Activated naive CD4-positive, alpha-beta T cell treated with anti-CD3 and anti-CD28 coated beads for 36 hours (primary cell): ENCODE measurements at places on chromosomes 4 and X. TPM values are rescaled to one million over a fixed set of nuclear protein-coding genes. Genes with fewer than 3 reads are reported as not detected.

DNA sequence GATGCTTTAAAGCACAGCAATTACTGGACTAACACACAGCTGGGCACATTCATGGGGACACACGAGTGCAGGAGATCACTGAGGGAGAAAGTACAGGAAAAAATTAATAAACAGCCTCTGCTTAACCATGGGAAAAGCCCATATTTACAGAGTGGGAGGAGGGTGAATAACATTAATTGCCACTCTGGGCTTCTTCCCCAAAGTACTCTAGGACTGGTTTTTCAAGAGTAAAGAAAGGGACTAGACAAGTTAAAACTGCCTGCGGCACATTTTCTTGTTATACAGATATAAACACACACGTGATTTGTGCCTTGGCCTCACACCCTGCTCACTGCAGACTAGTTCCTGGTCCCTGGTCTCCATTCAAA is 179.7 kb upstream of the TET2 start:
- peak; percentile 17 for DNase-seq
- H3K4me1 ChIP-seq = peaks cover 12% of the 10 kb centered on the region
- no peaks in the 10 kb centered on the region for H3K36me3 ChIP-seq
- peak overlapping the region; percentile 82 for H3K27ac ChIP-seq

DNA sequence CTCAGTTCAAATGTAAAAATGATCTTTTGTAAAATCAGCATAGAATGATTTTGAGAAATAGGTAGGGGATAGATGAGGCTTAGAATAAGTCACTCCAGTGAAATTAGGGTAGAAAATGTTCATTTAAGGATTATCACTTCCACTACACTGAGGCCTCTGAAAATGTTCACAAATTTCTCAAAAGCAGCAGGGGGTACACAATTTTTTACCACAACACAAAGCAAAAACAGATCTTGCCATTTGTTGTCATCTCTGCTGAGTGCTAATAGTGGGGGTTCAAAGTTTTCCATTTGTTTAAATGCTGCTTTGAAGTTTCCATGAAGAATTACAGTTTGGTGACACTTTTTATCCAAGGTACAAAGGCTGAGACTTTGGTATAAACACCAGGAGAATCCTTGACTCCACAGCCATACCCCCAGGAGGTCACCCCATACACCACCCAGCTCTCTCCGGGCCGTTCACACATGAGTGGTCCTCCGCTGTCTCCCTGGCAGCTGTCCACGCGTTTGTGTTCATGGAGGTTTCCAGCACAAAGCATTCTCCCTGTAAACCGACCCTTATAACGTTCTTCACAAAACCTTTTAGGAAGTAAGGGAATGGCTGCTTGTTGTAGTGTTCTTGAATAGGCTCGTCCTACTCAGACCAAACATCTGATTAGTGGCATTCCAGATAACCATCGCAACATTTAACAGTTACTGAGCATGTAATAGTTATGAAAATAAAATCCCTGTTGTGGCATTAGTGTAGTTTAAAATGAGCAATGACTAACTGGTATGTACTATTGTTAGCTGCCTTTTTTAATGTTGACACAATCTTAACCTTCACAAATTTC is 71.0 kb downstream of the PRSS12 start:
- H3K36me3 ChIP-seq = peaks cover 40% of the 10 kb centered on the region
- DNase-seq = no peak
- H3K27ac ChIP-seq = peak overlapping the region; percentile 43
- no peaks in the 10 kb centered on the region for H3K27me3 ChIP-seq
- H3K4me1 ChIP-seq = peaks cover 22% of the 10 kb centered on the region

DNA sequence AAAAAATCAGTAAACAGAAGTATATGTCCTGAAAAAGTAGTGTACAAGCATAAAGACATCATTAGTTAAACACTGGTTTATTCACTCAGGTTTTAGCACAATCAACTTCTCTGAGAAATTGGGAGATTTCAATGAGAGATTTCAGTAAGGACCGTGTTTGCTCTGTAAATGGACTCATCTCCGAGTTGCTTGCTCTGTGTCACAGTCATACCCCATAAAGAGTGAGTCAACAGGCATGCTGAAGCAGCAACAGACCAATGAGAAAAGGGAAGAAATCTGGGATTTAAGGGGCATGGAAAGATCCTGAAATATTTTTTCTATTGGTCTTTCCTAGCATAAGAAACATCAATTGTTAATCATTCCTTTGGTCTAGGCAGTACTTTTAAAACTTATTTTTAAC is 4.7 kb downstream of the GLUD2 start:
- no peak overlapping the region for H3K27ac ChIP-seq
- no peaks in the 10 kb centered on the region for H3K4me1 ChIP-seq
- H3K36me3 ChIP-seq = no peaks in the 10 kb centered on the region

DNA sequence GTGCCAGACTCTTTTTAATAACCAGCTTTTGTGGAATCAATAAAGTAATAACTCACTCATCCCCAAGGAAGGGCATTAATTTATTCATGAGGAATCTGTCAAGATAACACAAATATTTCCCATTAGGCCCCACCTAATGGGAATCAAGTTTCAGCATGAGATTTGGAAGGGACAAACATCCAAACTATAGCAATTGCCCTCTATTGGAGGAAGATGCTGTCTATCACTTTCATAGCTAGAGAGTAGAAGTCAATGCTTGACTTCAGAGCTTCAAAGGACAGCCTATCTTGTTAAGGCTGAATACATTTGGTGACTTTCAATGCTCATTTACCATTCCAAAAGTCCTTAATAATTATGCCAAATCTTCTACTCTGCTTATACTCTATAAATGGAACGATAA is 84.9 kb upstream of the ATOH1 start:
- no peaks in the 10 kb centered on the region for H3K36me3 ChIP-seq
- no peaks in the 10 kb centered on the region for H3K27me3 ChIP-seq
- H3K27ac ChIP-seq = no peak overlapping the region
- no peak overlapping the region for H3K4me3 ChIP-seq

DNA sequence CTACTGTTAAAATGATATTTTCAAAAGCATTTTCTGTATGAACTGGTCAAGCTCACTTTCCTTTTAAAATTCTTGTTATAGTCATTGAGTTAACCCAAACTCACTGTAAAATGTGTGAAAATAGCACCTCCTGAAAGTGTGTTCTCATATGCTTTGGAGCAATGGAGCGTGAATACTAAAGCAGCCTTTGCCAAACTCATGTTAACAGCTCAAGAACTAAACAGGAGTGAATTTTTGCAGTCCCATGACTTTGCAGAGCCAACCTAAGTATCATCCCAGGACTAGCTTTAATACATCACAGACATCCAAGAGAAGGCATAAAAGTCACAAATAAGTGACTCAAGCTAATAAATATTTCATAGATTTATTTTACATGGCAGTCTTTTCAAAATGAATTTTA is 2.3 kb downstream of the AMMECR1 start:
- no peak overlapping the region for H3K4me3 ChIP-seq
- no peaks in the 10 kb centered on the region for H3K27me3 ChIP-seq
- H3K4me1 ChIP-seq = peaks cover 43% of the 10 kb centered on the region
- peaks cover 1% of the 10 kb centered on the region for H3K36me3 ChIP-seq

GRCh38 chr4:185810746-185811508 is 1.1 kb downstream of the SORBS2 start:
- H3K36me3 ChIP-seq = no peaks in the 10 kb centered on the region
- peaks cover 10% of the 10 kb centered on the region for H3K27me3 ChIP-seq

GRCh38 chr4:14837860-14838259 is 164.4 kb upstream of the CPEB2 start:
- DNase-seq = no peak
- H3K27me3 ChIP-seq = peaks cover 4% of the 10 kb centered on the region
- no peak overlapping the region for H3K27ac ChIP-seq
- H3K4me3 ChIP-seq = no peak overlapping the region
- H3K4me1 ChIP-seq = peaks cover 5% of the 10 kb centered on the region
- H3K36me3 ChIP-seq = no peaks in the 10 kb centered on the region

DNA sequence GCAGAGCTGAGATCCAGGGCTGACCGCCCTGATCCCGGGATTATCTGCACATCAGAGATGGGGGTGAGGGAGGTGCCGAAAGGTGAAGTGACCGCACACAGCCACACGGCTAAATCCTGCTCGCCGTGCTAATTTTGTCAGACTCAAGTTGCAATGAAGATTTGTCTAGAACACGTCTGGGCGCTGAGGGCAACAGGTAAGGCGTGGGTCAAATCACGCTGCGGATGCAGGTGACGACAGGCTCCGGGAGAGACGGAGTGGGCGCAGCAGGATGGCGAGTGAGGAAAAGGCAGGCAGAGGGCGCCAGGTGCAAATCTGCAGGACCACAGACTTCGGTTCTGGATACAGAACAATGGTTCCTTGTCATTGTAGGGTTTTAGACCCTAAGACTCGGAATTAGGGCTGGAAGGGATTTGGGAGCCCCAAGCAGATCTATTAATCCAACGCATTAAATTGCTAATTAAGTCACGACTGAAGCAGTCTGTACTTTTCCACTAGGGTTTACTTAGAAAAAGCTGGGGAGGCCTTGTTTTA is 1.9 kb upstream of the TBC1D14 start:
- peaks cover 4% of the 10 kb centered on the region for H3K36me3 ChIP-seq
- peak; percentile 68 for DNase-seq
- peaks cover 3% of the 10 kb centered on the region for H3K27me3 ChIP-seq
- H3K4me3 ChIP-seq = no peak overlapping the region
- no peak overlapping the region for H3K27ac ChIP-seq
- peaks cover 45% of the 10 kb centered on the region for H3K4me1 ChIP-seq

DNA sequence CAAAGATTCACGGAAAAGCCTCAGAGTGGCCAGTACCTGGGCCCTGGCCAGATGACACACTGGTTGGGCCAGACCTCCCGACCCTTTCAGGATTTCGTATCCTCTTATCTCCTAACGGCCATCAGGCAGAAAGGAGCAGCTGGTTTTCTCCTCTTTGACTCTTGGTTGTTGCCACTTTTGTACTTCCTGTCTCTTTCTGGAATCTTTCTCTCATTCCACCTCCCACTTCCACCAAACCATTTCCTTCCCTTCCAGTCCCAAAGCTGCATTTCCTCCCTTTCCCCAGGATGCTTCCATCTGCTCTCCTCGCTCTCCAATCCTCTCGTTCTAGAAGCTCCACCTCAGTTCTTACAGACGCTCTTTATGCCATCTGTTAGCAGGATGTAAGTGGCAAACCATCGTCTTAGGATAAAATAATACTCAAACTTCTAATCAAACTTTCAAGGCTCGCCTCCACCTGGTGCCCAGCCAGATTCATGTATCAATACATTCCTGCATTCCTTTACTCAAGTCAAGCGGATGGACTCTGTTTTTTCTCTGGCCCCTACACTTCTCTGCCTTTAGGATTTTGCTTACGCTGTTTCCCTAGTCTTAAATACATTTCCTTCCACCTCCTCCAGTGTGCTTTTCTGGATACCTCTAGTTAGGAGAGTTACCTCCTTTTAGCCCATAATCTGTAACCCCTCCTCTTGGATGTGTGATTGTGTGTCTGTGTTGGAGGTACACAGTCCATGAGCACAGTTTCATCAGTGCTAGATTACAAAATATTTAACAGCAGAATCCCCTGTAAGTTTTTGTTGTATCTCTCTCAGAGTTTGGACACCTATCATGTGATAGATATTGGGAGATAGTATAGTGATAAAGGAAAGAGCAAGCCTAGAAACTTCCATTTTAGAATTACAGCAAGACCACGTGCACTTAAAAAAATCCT is 70.4 kb downstream of the LDB2 start:
- DNase-seq = no peak
- no peak overlapping the region for H3K27ac ChIP-seq
- no peaks in the 10 kb centered on the region for H3K4me1 ChIP-seq
- no peak overlapping the region for H3K4me3 ChIP-seq
- H3K27me3 ChIP-seq = peaks cover 3% of the 10 kb centered on the region
- H3K36me3 ChIP-seq = no peaks in the 10 kb centered on the region

GRCh38 chrX:20067709-20068561 is 48.8 kb downstream of the MAP7D2 start:
- H3K4me1 ChIP-seq = no peaks in the 10 kb centered on the region
- no peak for DNase-seq
- H3K36me3 ChIP-seq = no peaks in the 10 kb centered on the region

- no peak for DNase-seq
- no peak overlapping the region for H3K4me3 ChIP-seq
- H3K36me3 ChIP-seq = no peaks in the 10 kb centered on the region
- H3K27me3 ChIP-seq = no peaks in the 10 kb centered on the region
- H3K27ac ChIP-seq = no peak overlapping the region
Measured at GRCh38 chr4:126023896-126024295, 709.1 kb downstream of the FAT4 start.

DNA sequence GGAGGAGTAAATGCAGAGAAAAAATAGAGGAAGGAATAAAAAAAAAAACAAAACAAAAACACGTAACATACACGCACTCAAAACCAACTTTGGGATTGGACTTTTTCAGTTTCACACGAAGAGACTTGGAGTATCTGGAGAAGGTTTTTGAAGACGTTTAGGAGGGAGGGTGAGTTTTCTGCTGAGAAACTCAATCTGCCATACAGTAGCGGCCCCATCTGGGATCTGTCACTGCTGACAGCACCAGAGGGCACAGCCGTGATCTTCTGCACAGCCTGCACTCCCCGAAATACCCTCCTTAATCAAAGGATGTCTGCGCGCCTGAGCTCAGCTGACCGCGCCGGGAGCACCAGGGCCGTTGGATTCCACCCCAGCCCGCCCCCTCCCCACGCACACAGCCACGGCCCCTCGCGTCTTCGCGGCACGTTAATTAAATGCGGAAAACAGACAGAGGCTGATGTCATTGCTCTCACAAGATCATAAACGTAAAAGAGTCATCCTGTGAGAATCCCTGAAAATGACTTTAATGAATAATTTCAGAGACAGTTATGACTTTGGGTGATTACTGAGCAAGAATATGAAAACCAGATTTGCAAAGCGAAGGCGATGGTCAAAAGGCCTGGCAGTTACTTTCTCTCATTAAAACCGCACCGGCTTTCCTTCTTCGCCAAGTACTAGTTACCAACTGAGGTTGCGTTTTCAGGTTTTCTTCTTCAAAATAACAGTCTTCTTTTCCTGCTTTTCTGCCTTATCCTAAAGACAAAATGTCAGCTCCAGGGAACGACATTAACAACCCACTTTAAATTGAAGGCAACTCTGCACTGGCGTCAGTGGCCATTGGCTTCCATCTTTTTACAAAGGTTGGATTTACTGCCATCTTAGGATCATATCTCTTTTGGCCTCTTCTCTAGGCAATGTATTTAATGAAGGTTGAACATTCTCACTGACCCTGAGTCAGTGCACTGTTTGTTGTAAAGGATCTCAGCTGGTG is 10.6 kb downstream of the HAND2 start:
- DNase-seq = no peak
- peaks cover 24% of the 10 kb centered on the region for H3K4me1 ChIP-seq
- H3K36me3 ChIP-seq = peaks cover 4% of the 10 kb centered on the region
- peaks cover 92% of the 10 kb centered on the region for H3K27me3 ChIP-seq

GRCh38 chr4:10106421-10107039 is 10.1 kb downstream of the WDR1 start:
- DNase-seq = peak; percentile 92
- H3K36me3 ChIP-seq = peaks cover 62% of the 10 kb centered on the region
- peak overlapping the region; percentile 52 for H3K4me3 ChIP-seq
- H3K27me3 ChIP-seq = no peaks in the 10 kb centered on the region
- peaks cover 100% of the 10 kb centered on the region for H3K4me1 ChIP-seq

GRCh38 chr4:128468123-128468989 is 180.7 kb upstream of the PGRMC2 start:
- H3K4me1 ChIP-seq = no peaks in the 10 kb centered on the region
- H3K4me3 ChIP-seq = no peak overlapping the region
- peak; percentile 22 for DNase-seq
- H3K27ac ChIP-seq = no peak overlapping the region
- no peaks in the 10 kb centered on the region for H3K27me3 ChIP-seq
- H3K36me3 ChIP-seq = no peaks in the 10 kb centered on the region

The EMD gene
- total RNA-seq = 70.0 TPM

The SHISA3 gene
- total RNA-seq = 0.72 TPM

The FGG gene
- not detected for total RNA-seq

The CXCL6 gene
- total RNA-seq = not detected

The UXT gene
- total RNA-seq = 198 TPM
